ENCODE measurements at places on chromosomes 2 and 18.

DNA sequence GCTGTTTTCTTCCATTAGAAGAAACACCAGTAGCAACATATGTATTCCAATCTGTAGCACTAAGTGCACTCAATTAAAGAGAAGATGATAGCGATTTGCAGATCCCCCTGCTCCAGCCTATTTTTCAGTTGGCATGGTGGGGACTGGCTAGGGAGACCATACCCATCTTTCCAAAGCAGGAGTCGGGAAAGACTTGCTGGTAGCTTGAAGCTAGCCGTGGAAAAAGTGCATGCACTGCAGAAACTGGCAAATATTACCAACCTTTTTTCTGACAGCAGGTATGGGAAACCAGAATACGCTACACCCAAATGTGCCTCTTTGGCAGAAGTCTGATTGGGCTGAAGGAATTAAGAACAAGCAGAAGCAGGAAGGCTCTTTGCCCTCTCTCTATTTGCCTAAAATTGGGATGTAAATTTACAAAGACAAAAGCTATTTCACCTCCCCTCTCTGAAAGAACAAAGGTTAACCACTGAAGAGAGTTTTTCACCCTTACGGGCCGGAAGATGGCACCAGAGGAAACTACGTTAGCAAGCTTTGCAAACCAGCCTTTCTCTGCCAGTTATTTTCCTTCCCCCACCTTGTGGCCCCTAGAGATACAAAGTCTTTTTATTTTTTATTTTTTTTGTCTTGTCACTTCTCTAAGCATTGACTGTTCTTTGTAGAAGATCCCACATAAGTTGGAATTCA lies 273.1 kb downstream of the DLGAP1 start:
- DNase-seq: no peak

GRCh38 chr2:191999101-191999841 lies 152.4 kb upstream of the CAVIN2 start:
- DNase-seq: no peak

- DNase-seq: no peak
Measured at GRCh38 chr18:59087391-59087790, 52.3 kb upstream of the SEC11C start.

GRCh38 chr2:170680172-170680941 lies 34.8 kb upstream of the SP5 start:
- DNase-seq: no peak

DNA sequence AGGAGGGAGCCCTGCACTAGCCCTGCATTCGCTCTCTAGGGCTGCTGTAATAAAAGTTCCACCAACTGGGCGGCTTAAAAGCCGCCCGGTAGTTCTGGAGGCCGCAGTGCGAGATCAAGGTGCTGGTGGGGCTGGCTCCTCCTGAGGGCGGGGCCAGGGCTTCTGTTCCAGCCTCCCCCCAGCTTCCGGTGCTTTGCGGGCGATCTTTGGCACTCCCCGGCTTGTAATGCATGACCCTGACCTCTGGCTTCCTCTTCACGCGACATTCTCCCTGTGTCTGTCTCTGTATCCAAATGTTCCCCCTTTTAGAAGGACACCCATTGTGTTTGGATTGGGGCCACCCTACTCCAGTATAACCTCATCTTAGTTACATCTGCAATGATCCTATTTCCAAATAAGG lies 84.5 kb downstream of the ZCCHC2 start:
- no peak for DNase-seq

DNA sequence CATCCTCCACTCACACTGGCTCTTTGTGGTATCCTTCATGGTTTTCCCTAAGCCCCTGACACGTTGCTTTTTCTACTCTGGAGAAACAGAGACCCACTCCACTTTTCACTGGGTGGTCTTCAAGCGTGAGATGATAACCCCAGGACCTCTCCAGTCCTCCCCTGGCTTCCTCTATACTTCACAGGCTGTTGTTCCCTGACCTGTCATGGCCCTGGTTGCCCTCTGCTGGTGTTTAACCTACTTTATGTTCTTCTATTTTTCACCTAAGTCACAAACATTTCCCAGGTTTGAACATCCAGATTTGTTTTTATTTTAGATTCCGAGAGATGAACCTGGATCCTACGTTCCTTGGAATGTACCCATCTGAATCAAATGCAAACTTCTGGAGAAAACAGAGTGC lies 84.5 kb downstream of the AOX1 start:
- no peak for DNase-seq

- no peak for DNase-seq
Measured at GRCh38 chr18:37871561-37871960, 306.0 kb upstream of the CELF4 start.

DNA sequence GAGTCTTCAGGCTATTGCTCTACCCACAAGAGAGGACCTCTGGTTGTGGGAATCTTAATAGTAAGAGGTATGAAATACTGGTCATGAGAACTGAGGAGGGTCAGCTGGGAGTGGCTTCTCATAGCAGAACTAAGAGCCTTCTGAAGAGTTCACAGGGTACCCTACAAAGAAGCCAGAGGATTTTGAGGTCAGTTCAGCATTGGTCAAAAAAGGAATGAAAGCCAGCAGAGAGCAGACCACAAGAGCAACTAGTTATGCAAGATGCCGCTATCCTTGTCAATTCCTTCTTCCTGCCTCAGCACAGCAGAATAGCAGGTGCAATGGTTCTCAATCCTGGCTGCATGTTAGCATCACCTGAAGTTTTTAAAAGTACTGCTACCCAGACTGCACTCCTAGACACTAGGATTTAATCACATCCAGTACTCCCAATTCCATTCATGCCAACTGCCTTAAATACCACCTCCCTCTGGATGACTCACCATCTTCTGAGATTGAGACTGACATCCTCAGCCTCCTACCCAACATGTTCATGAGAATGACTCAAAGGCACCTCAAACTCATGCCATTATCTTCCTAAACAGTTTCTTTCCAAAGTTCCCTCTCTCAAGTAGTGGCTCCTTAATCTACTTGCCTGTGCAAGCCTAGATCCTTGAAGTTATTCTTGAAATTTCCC lies 81.0 kb upstream of the RBMS1 start:
- no peak for DNase-seq

- no peak for DNase-seq
Measured at GRCh38 chr18:37343542-37343851, 222.1 kb downstream of the CELF4 start.

GRCh38 chr2:98086491-98087446 lies at the start of gene VWA3B:
Gene VWA3B, plus strand, starts transcription at chr2:98087167. Its CDS starts 5,926 bp downstream, at chr2:98093093.
- DNase-seq: no peak

DNA sequence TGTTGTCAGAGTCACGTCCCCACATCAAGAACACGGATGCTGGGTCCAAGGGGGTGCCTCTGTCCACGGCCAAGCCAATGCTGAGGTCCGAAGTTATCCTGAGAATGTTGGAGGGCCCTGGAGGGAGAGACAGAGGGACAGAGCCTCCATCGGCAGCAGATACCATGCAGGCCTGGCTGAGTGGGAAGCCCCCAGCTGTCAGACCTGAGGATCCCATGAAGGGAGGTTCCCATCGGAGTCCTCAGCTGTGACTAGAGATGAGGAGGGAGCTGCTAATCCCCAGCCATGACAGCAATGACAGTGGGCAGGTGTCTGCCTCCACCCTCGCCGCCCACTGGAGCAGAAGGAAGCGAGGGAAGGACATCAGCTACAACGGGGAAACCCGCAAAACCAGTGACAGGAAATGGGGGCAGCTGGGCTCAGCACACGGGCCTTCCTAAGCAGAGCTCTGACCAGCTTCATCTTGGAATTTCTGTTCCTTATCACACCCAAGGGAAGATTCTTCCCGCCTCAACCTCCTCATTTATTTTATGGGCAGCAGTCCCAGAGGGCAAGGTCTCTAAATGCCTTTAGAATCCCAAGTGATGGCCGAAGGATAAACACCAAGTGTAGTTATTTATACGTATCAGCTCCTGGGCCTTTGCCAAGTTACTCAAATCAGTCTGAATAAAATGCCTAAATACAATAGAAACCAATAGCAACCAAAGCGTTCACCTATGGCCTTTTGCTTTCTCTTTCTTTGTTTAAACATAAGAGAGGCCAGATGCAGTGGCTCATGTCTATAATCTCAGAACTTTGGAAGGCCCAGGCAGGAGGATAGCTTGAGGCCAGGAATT lies 32.2 kb downstream of the FAM178B start:
- DNase-seq: peak; percentile 20

DNA sequence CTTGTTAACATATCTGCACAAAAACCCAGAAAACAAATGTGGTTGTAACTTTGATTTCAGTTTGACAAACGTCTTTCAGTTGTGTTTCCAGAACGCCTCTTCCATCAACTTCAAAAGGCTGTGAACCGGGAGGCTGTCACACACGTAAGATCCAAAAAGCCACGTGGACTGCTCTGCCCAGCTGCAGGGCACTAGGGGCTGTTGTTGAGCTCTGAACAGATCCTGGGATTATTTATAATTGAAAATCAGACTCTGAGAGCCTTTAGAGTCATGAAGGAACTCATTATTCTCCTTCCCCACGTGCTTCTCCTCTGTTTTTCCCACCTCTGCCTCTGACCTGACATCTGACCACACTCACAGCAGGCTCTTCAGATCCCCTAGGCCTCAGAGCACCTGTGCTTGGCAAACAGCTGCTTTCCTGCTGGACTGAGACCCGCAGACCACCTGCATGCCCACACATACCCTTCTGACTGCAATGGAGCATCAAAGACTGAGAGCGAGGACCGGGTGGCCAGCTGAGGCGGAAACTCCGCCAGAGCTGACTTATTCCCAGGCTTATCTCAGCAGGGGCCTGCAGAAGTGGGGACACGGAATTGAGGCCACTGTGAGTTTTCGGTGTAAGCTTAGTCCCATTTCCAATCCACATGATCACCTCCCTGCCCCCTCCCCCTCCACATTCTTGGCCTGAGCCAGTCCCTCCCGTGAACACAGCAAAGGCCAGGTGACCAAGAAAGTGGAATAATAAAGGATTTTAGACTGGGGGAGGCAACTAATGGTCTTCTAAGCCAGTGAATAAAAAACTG lies 114.8 kb downstream of the ATL2 start:
- DNase-seq: no peak

- DNase-seq: no peak
Measured at GRCh38 chr2:114283774-114284173, 158.7 kb upstream of the DPP10 start.

- DNase-seq: no peak
Measured at GRCh38 chr2:171163261-171163660, 2.6 kb upstream of the TLK1 start.

GRCh38 chr2:147297820-147298219 lies 547.0 kb upstream of the ACVR2A start:
- DNase-seq: no peak

DNA sequence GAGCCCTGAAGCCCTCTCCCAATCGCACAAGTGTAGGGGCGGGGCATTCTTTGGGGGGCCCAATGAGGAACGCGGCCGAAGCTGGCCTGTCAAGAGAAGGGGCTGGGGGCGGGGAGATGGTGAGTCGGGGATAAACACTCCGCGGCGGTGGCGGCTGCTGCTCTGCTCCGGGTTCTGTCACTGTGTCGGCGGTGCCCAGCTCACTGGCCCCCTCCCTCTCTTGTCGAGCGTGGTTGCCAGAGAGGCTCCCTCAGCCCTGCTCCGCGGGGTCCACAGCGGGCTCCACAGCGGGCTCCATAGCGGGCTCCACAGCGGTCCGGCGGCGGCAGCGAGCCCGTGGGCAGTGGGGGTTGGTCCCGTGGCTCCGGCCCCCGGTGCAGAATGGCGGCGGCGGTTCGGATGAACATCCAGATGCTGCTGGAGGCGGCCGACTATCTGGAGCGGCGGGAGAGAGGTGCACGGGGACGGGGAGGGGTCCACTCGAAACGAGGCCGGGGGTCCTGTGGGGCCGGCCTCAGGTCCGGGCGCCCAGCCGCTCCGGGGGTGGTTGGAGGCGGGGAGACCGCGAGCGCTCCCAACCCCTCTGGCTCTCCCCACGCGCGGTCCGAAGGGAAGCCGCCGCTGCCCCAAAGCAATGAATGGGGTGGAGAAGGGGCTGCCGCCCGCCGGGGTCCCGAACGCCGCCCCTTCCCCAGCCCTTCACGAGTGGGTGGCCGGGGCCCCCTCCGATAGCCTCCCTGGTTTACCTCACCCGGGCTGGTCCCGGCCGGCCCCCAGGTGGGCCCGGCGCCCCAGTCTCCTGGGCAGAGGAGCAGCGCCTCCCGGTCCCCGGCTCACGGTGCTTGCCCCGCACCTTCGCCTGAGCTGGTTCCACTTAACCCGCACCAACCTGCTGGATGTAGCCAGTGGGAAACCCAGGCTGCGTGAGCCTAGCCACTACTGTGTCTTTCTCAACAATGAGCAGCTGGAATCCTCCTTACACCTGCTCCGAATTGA lies at the start of gene MXD1:
MXD1 (plus strand) TSS at position 160 of the 996 bp plus-strand sequence; CDS start at position 382, 222 bp downstream.
- no peak for DNase-seq

DNA sequence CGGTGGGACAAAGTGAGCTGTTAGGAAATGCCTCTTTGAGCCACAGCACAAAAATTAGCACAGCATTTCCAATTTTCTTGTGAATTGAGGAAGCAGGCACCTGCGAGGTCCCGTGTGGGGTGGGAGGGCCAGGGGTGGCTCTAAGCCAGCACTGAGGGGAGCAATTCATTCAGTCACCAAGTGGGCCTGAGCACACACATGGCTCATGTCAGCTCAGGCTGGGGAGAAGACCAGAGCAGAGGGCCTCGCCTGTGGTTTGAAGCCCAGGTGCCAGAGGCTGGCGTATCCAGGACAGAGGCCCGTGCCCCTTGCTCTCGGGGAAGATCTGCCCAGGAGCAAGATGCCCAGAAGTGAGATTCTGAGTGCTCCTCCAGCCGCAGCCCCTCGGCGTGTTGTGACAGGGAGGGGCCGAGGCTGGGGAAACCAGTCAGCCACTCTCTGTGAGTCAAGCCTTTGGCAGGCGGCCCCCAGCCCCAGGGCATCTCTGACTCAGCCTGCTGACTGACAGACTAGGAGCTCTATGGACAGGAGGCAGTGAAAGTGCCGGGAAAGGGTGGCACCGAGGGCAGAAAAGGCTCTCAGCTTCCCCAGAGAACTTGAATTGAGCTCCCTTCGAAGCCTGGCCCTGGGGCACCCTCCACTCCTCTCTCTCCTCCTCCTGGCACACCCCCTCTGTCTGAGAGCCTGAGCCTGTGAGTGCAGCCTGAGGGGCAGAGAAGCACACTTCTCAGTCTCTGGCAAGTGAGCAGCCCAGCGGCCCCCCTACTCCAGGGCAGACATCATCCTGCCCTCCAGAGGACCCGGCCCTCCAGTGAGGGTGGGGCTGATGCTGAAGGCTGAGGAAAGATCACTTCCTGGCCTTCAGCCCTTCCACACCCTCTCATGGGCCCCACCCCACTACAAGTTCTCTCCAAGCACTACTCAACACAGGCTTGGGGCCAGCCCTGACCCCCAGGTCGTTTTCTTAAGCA lies 32.3 kb downstream of the CYP26B1 start:
- DNase-seq: no peak

DNA sequence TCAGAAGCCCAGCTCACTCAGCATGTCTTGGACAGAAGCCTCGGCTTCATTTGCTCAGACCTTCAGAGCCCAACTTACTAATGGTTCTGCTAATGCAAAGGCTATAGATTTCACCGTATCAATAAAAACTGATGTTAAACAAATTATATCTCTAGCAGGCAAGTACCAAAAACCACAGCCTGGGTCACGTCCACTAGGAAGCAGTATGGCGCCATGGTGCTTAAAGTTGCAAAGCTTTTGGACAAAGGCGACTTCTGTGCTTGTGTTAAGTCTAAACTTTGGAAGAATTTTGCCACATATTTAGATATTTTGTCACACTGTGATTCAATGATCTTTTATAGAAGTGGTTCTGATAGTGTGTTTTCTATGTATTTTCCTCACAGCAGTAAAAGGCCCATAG lies 276.8 kb upstream of the PARD3B start:
- no peak for DNase-seq
